Calu3 (cell line): ENCODE measurements at places on chromosomes 5 and 9. TPM values are rescaled to one million over a fixed set of nuclear protein-coding genes. Genes with fewer than 3 reads are reported as not detected.

DNA sequence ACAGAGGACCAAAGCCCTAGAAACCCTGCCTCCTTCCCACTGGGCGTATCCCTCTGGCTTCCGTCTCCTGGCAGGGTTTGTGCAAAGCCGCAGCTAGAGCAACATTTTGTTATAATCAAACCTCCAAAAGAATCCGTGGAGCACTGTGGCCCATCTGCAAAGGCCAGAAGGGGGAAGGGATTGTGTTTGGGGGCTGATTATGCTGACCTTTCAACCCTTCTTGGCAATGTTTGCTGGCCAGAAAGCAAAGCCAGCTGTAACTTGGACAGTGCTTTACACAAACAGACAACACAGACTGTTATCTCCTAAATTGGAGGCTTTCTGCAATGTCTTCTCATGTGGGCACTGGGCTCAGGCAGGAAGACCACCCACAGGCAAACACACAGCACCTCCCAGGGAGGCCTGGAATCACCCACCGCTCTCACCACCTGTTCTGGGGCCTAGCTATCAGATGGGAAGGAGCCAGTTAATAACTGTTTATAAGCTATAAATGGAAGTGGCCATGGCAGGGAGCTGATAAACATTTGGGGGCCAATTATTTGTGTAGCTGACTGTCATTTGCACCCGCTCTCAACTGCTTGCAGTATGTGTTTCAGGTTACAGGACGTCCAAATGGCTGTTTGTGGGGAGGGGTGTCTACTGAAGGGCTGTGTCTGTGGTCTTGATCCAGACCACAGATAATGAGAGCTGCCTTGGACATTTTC is 121.6 kb upstream of the ERCC6L2 start:
- no peak for DNase-seq

DNA sequence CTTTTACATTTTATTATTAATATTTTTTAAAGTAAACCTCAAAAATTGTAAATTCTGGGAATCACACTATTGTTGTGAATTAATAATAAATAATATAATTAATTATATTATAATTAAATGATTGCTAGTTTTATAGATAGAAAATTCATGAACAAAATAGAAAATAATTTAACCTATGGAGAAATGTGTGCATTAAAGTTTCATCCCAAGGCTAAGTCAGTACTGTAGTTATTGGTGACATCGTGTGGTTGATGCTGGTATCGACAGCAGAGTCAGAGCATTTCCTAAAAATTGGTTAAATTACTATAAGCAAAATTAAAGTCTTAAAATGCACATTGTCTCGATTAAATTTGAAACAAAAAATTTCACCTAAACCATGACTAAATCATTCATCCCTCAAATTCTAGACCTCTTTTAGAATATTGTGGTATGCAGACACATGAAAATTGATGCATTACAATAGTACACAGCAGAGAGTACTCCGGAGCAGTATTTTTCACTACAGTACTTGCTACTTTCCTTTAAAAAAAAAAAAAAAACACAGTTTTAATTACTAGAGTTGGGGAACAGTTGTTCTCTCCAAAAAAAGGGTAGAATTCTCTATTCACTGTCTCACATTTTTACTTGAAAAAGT is 73.9 kb downstream of the RORB start:
- peak; percentile 8 for DNase-seq

GRCh38 chr5:14531668-14532067 is 49.9 kb upstream of the OTULINL start:
- DNase-seq, result no peak

DNA sequence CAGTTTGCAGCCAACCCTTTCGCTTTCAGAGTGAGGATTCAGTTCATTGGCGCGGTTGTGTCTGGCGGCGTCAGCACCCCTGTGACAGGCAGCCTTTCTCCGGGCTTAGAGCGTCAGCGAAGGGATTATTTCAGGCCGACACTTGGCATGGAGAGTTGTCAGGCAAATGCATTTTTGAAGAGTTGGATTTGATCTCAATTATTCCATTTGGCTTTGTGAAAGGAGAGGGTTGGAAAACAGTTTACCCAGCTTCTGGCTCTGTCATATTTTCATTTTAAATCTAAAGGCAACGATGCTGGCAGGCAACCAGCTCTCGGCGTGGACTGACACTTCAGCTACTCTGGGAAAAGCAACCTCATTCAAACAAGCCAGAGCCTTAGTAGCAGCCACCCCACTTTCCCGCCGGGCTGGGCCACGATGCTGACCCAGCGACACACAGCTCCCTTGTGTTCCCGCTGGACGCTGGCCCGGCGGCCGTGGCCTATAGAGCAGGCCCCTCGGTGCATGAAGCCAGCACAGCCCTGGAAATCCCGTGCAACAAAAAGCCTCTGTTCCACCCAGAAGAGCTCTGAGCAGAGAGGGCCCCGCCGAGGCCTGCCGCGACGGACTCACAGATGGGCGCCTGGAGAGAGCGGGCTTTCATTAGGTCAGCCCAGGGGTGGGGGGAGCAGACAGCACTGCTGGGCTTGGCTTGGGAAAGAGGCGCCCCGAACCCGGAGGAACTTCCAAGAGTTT is 28.9 kb upstream of the LPCAT1 start:
- no peak for DNase-seq

DNA sequence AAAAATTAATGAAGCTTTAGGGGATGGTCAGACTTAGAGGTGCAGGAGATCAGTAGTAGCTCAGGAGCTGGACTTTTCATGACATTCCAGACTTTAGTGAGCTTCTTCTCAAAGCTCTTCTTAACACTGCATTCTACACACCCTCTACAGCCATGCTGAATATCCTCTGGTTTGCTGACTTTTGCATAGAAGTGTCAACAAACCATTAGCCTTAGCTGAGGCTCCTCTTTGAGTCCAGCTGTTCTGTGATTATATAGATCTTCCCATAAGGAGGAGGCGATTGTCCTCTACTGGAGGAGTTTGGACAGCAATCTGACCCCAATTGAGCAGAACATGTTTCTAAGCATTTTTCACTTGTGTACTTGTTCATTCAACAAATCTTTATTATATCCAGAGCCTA is 75.0 kb upstream of the RUSC2 start:
- no peak for DNase-seq

- DNase-seq, result no peak
Measured at GRCh38 chr5:3336666-3337065, 259.0 kb upstream of the IRX1 start.

- DNase-seq, result no peak
Measured at GRCh38 chr9:84857211-84857610, 187.7 kb downstream of the NTRK2 start.

DNA sequence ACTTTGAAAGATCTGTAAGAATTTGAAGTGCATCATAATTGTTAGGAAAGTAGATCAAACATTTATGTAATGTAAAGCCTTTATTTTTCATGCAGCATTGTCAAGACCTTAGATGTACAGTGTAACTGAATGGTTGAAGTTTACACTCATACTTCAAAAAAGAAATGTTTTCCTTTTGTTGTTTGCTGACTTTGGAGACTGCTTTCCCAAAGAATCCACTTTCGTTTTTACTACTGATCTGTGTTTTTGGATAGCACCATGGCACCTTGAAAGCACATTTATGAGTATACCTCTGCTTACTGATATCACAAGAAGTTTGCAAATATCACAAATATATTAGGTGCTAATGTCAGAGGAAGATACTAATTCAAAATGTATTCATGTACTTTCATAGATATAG is 50.0 kb downstream of the PIP5K1B start:
- DNase-seq, result no peak

DNA sequence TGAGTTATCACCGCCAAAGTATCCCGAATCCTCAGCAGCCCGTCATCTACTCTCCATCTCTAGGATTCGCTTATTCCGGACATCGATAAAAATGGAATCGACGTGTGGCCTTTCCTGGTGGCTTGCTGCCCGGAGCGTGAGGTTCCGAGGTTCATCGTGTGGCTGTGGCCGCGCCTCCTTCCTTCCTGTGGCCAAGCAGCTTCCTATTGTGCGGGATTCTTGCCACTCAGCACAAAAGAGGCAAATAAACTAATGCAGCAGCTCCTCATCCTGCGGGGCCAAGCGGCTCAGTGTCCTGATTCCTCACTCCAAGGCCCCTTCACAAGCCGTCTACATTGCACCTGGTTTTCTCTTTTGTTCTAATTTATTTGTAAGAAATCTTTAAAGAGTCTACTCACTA is 800.9 kb downstream of the CDH9 start:
- no peak for DNase-seq

DNA sequence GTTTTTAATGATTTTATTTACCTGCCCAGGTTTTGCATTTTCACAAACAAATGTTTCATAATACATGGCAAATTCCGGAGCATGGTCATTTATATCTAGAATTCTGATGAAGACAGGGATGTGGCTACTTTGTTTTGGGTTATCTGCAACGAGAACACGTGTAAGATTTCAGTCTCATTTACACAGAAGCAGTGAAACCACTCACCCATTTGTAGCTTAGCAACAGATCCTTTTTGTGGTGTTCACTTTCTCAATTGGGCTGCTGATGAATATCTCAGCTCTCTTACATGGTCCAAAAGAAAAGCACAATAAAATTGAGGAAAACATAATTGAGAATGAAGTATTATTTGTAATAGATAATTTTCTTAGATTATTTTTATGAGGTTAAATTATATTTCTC is 148.6 kb downstream of the CDH9 start:
- DNase-seq, result no peak

GRCh38 chr9:110742741-110743371 is 74.3 kb downstream of the MUSK start:
- DNase-seq, result no peak

DNA sequence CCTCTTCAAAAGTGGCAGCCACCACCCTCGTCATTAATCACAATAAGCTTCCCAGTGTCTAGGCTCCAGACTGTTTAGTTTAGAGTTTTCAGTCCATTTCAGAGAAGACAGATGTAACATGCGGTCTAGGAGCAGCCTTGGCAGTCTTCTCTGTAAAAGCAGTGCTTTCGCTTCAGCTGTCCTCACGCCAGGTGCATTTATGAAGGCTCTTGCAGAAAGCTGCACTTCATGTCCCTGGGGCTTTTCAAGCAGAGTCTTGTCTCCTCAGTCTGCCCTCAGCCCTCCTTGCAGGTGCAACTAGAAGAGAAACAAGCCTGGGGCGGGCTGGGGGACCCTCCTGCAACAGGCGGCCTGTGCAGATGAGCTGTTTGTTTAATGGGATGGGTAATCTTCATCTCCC is 281.9 kb downstream of the DRD1 start:
- no peak for DNase-seq

- DNase-seq, result no peak
Measured at GRCh38 chr9:108631496-108632285, 224.1 kb downstream of the ACTL7B start.

DNA sequence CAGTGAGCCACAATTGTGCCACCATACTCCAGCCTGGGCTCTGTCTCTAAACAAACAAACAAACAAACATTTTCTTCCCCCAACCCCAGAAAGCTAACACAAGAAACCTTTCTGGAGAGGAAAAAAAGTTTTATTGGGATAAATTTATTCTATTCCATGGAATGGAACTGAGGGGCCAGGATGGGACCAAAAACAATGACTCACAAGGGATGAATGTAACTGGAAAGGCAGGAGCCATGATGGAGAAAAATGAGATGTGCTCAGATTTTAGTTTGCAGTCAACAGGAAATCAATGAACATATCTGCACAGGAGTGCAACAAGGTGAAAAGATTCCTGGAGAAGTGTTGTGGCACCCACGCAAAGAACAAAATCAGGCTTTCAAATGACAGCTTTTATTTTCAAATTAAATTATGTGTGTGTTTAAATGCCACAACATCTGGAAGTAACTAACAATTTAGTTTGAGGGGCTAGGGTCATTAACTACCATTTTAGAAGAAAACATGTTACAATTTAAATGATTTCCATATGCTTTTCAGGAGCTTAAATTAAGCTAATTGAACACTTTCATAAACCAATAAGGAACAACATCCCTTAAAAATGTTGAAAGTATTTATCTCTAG is 208.6 kb downstream of the TSSK1B start:
- DNase-seq, result no peak

GRCh38 chr9:6590772-6591384 is 54.7 kb downstream of the GLDC start:
- DNase-seq, result peak; percentile 4

The PCDHGA12 gene
- 2.1 and 2.9 TPM in 2 replicates for total RNA-seq

The HAVCR1 gene
- 5.8 and 6.0 TPM in 2 replicates for total RNA-seq

The SFXN1 gene
- total RNA-seq, result 105 and 106 TPM in 2 replicates

The OBP2B gene
- not detected in 2 replicates for total RNA-seq

The EQTN gene
- total RNA-seq, result not detected in 2 replicates

The PDE6A gene
- not detected in 2 replicates for total RNA-seq
